ENCODE measurements at places on chromosomes 2 and 18.

DNA sequence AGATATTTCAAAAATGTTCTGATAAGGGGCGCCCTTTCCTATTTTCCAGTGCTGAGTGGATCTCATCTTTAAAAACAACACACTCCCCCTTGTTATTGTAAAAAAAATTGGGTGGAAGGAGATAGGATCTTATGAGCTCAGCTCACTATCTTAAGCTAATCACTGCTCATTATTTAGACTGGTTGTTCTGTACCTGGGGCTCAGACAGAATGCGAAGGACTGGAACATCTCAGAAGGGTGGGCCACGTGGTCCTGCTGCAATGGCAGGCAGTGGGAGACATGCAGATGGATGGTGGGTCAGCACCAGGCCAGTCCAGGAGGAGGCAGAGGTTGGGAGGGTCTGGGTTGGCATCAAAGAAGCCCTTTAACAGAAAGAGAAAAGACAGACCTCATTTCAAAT lies 48.3 kb upstream of the GPR155 start:
- DNase-seq, result no peak

- no peak for DNase-seq
Observed at GRCh38 chr18:65227970-65228369, 522.8 kb upstream of the CDH7 start.

GRCh38 chr18:35215026-35215425 lies 25.8 kb upstream of the ZNF397 start:
- DNase-seq, result no peak

DNA sequence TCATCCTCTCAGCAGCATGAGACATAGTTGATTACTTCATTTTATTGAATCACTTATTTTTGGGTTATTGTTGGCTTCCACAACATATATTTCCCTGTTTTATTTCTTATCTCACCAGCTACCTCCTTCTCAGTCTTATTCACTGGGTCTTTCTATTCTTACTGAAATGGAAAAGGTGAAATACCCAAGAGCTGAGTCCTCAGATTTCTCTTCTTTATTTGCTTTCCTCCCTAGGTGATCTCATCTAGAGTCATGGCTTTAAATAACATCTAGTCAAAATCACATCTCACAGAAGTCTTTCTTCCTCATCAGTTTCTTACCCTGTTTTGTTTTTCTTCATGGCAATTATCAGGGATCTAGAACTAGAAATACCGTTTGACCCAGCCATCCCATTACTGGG lies 105.0 kb upstream of the RBBP8 start:
- DNase-seq, result no peak

DNA sequence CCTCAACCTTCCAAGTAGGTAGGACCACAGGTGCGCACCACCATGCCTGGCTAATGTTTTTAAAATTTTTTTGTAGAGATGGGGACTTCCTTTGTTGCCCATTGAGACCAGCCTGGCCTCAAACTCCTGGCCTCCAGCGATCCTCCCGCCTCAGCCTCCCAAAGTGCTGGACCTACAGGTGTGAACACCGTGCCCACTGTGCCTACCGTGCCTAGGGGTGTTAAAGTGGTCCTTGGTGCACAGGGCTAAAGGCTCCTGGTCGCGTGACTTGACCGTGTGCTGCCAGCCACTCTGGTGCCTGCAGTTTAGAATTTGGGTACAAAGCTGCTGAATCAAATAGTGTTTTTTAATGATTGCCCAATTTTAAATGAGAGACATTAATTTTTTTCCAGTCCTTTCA lies 51.0 kb upstream of the KCNG2 start:
- DNase-seq, result no peak

GRCh38 chr2:65367524-65367923 lies 64.9 kb downstream of the SPRED2 start:
- no peak for DNase-seq

DNA sequence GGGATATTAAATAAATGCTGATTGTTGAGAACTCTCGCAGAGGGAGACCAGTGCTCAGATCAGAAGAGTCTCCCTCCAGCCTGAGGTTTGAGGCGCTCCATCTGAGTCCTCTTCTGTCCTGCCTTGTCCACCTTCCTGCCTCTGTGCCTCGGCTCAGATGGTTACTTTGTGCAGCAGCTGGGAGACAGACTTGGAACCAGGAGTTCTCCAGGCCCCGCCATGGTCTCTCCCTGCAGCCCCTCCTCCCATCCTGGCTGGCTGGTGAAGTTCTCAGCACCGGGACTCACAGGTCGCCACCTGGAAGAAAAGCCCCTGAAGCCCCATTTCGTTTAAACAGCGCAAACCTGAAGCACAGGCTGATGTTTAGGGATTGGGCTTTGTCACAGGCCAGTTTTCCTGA lies 60.6 kb downstream of the DDX1 start:
- DNase-seq, result no peak

- DNase-seq, result no peak
Observed at GRCh38 chr2:85998071-85998991, 107.4 kb downstream of the POLR1A start.

All from NCI-H1930 (cell line).